Jurkat, Clone E6-1 (cell line): ENCODE measurements at places on chromosomes 7 and 10.

DNA sequence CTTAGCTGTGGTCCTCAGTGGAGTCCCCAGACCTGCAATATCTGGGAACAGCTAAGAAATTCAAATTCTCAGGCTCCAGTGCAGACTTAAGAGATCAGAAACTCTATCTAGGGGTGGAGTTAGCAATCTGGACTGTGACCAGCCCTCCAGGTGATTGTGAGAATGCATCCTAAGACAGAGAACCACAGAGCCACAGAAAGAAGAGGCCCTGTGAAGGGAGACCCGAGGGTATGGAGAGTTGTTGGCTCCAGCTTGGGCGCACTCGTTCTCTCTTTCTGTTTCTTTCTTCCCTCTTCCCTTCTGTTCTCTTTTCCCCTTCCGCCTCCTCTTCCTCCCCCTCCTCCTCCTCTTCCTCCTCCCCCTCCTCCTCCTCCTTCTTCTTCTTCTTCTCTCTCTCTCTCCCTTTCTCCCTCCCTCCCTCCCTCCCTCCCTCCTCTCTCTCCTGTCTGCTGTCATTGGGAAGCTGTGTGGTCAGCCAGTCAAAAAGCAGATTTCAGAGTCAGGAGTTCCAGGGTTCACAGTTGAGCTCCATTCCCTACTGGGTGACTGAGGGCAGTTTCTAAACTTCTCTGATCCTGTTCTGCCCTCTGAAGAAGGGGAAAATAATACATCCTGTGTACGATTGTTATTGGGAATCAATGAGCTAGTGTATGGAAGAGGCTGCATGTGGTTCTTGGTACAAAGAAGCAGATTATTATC is 62.1 kb upstream of the STEAP1B start:
- DNase-seq = no peak

DNA sequence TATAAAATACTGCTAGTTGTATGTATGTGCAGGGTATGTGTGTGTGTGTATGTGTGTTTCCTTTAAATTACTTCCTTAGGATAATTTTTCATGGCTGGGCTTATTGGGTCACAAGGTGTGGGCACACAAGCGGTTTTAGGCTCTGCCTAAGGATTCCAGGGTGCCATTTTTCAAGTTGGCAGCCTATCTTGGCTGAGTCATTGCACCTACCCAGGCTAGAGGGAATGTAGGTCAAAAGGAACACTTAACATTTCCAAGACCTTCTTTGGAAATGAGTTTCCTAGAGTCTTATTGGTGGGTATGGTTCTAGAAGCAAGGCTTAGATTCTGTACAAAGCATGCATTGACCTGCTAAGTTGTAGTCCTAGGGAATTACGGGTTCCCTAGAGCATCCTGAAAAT is 642.1 kb downstream of the LRMDA start:
- DNase-seq = no peak

DNA sequence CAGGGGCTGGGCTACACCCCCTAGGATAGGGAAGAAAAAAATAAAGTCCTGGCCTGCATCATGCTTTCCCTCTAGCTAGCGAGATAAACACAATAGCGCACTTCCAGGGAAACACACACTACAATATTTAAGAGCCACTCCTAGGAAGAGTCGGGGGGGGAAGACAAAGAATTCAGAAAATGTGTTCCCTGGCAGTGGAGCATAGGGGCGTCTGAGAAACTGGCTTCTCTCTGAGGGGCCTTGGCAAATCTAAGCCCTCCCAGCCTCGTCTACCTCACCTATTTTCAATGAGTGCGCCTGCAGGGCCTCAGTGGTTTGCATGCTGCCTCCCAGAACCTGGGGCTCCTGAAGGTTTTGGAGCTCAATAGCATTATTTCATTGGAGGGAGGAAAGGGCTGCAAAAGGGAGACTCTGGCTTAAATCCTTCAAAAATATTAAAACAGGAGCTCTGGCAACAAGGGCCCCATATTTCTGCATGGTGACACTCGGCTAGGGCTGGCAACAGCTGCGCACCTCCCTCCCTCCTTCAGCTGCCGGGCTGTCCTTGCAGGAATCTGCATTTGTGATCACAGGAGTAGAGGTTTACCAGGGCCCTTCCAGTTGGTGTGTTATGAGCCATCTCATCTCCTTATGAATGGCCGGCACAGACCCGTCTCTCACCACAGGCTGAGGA is 10.8 kb downstream of the ANXA11 start:
- DNase-seq = no peak

- DNase-seq = peak; percentile 77
Observed at GRCh38 chr10:44316187-44316921, 68.5 kb downstream of the CXCL12 start.

DNA sequence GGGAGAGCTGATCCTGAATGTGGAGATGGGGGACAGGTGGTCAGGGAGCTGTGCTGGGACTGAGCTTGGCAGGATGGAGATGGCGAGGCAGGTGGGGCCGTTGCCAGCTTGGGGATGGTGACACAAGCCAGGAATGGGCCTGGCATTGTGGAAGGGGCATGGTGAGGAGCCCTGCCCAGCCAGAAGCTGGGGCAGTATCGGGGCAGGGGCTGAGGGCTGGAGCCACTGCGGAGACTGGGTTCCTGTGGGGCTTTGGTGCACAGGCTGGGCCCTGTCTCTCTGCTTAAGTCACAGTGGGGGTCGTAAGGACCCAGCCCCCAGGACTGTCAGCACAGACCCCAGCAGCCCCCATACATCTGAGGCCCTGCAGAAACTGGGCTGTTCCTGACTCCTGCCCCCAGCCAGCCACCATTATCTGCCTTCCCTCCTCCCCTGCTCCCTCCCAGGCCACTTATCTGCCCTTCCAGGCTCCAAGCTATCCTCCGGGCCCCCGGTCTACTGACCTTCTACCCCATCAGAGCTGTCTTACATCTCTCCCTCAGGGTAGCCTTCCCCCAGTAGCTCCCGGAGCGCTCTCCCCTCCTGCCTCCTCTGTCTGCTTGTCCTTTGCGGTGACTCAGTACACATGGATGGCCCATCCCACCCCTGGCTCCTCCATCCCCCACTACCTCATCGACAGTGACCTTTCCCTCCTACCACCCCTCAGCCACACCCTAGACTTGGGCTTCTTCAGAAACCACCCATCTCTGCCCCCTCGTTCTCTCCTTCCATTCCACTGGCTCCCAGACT is 44.2 kb downstream of the PPIF start:
- DNase-seq = no peak

DNA sequence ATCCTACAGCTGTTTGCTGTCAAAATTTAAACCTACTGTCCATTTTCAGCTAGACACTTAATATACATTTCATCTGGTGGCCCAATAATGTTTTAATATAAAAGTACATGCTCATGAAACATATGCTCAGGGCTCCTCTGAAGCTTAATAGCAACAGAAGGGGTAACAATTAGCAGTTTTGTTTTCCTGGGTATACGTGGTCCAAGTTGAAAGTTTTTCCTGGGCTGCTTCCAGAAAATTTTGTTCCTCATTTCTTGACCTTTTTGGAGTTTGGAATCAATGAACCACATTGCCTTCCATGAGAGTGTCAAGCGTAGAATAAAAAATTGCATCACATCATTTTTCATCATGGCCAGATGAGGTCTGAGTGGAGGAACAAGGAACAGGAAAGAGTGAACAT is 537.3 kb upstream of the MGMT start:
- no peak for DNase-seq

DNA sequence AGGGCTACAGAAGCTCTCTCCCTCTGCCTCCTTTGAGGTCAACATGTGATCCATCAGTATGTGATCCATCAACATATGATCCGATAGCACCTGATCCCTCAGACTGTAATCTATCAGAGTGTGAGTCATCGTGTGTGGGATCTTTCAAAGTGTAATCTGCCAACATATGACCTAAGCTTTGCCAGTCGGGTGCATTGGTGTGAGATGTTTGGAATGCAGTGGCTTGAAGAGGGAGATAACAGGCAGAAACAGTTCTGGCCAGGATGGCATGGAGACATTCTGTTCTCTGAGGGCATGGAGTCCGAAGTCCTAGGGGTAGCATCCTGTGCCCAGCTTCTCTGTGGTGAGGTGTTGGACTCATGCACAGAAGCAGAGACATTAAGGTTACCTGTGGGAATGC is 217.7 kb upstream of the ETV1 start:
- DNase-seq = no peak

GRCh38 chr7:26688936-26689506 is 175.4 kb downstream of the SKAP2 start:
- DNase-seq = no peak

DNA sequence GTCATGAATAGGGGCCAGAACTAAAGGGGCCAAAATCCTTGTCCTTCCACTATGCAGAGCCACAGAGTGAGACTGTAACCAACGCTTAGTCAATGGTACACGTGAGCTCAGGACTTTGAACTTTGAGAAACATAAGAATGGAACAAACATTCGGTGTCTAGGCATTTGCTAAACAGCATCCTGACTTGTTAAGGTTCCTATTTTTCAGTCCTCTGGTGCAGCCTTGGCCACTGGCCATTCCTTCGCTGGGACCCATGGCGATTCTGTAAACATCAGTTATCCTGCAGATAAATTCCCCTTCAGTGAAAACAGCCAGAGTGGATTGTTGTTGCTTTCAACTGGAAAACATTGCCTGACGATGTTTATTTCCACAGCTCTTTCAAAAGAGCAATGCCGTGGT is 266.8 kb downstream of the SORCS1 start:
- no peak for DNase-seq

DNA sequence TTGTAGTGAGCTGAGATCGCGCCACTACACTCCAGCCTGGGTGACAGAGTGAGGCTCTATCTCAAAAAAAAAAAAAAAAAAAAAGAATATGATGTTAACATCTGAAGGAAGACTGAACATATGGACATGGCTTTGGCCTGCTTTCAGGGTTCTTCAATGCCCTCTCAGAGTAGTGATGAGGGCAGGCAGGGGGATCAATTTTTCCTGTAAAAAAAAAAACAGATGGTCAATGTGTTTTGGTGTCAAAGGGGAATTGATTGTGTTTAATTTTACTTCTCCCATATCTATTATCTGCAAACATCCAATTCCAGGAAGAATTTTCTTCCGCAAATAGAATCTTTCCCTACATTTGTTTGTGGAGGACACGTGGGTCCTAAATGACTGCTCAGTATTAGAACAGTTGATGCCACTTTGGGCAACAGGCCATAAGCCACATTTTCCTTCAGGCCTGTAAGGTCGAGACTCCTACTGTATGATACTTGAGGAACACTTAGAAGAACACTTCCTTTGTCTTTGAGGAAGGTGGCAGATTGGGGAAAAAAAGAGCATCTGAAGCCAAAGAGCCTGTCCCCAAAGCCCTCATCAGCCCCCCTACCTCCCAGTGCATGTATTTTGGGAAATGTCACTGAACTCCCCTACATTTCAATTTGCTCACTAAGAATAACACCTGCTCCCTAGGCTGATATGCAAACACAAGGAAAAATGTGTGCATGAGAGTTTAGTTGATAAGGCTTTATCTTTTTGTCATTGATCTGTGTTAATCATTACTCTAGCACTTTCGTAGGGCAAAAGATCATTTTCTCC is 28.3 kb downstream of the MGAM2 start:
- DNase-seq = no peak

- no peak for DNase-seq
Observed at GRCh38 chr10:82221601-82222149, 346.7 kb downstream of the NRG3 start.

GRCh38 chr7:50296799-50297198 is 7.7 kb upstream of the IKZF1 start:
- DNase-seq = no peak

DNA sequence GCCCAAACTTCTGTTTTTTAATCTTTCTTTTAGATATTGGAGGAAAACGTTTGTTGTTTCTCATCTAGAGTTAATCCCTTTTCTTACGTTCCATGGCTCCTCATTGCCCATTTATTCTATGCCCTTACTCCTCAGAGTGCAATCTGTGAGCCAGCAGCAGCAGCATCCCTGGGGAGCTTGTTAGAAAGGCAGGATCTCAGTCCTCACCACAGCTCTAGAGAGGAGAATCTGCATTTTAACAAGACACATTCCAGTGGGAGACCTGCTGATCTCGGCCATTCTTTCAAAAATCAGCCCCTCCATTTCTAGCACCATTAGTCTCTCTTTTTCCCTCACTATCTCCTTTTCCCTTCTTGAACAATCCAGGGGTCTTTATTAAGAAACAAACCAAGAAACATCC is 84.4 kb upstream of the NOBOX start:
- DNase-seq = no peak

GRCh38 chr7:121085922-121086321 is 97.4 kb downstream of the CPED1 start:
- DNase-seq = no peak

DNA sequence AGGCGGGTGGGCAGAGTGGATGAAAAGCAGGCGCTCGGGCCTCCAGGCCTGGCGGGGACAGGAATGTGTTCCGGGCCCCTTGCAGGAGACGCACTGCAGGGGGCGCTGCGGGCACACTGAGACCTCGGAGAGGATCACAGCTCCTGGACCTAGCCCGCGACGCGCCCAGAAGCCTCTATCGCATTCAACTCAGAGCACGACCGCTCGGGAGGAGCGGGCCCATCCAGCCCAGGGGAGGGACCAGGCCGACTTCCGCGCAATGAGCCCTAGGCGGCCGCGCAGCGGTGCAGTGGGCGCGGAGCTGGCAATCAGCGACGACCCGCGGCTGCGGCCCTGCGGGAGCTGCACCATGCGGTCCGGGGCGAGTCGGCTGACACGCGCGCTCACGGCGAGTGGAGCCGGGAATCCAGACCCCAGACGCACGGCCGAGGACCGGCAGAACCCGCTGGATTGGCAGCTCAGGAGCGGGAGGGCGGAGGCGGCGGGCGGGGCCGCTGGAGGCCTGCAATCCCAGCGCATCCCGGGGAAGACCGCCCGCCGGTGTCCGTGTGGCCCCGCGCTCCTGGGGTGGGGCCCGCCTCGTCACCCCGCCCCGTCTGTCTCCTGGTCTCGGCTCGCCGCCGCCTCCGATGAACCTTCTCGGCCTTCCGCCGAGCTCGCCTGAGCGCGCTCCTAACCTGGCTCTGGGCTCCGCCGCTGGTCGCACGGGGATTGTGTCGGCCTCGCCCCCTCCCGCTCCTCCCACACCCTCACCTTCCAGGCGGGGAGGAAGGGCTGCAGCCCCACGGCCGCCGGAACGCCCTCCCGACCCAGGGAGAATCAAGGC is 33.5 kb upstream of the GRID1 start:
- peak; percentile 86 for DNase-seq

DNA sequence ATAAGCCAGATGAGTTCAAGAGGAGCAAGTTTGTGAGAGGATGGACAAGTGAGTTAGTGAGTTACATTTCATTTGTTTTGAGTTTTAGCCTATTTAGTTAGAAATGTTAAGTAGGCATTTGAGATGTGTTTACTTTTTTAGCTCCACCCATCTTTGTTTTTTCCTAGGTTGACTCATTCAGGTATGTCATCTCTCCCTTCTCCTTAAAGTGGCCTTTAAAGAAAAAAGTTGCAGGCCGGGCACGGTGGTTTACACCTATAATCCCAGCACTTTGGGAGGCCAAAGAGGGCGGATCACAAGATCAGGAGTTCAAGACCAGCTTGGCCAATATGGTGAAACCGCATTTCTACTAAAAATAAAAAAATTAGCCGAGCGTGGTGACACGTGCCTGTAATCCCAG is 71.2 kb downstream of the BMPR1A start:
- no peak for DNase-seq

GRCh38 chr10:100645091-100645490 is 100.3 kb upstream of the PAX2 start:
- no peak for DNase-seq
